ENCODE measurements at places on chromosomes 2 and 18.
A peak's percentile ranks its signal among the peaks of the same experiment; 100 is the strongest.

DNA sequence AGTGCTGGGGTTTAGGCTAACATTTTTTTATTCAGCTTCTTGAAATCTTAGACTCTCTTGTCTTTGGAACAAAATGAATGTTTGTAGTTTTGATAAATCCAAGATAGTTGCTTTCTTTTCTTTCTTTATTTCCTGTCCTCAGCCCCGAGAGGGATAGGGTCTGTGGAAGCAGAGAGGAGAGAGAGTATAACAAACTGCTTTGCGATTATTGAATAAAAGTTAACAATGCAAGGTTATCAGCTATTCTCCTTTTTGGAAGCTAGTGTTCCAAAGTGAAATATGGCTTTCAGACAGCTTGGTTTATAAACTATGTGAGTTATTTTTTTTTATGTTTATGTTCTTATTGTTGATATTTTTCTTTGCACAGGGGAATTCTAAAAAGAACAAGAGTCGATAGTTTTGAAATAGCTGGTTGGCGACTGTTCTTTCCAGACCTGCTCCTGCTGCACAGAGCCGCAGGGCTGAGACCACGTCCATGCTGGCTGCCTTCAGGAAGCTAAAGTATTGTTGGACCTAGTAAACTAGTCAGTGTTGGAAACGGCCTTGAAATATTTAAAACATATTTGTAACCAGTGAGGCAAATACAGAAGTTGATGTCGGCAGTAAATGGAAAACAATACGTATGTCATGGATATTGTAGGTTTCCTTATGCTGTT lies 15.5 kb upstream of the STON1 start:
- DNase-seq = peak; percentile 44

GRCh38 chr18:34956663-34957062 lies 84.5 kb upstream of the MAPRE2 start:
- DNase-seq = peak; percentile 65

DNA sequence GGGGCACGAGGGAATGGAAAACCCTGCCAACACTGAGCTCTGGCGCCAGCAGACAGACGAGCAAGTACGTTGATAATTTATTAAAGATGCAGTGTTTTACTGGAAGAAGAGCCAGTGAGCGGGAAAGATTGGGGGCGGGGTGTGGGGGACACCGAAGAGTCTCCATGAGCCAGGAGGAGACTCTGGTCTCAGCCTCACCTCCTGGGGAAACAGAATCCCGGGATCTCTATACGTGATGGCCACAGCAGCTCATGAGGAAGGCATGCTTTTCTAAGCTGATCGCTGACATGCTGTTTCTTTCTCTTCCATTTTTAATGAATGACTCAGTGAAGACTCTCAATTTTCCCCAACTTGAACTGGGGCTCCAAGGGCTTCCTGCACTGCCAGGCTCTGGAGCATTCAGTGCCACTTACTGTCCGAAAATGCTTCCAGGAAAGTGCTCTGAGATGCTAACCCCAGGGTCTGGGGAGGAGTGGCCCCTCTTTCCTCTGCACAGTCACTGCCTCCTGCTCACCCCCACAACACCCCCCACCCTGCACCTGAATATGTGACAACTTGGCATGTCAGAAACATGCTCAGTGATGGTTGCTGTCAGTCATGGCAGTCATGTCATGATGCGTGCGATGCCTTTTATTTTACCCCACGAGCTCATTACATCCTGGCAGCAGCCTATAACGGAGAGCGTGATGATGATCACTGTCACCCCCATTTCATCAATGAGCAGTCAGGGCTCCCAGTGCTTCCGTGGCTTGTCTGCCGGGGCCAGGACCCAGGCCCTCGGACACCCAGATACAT lies 164.2 kb upstream of the CAPN13 start:
- DNase-seq = no peak

- no peak for DNase-seq
Observed at GRCh38 chr2:60096556-60096955, 456.9 kb downstream of the BCL11A start.

GRCh38 chr2:20593072-20594034 lies 57.5 kb downstream of the HS1BP3 start:
- DNase-seq = peak; percentile 96

- peak; percentile 48 for DNase-seq
Observed at GRCh38 chr18:37019157-37019827, 190.4 kb downstream of the KIAA1328 start.

- DNase-seq = peak; percentile 98
Observed at GRCh38 chr2:144553379-144553778, 33.5 kb upstream of the ZEB2 start.

DNA sequence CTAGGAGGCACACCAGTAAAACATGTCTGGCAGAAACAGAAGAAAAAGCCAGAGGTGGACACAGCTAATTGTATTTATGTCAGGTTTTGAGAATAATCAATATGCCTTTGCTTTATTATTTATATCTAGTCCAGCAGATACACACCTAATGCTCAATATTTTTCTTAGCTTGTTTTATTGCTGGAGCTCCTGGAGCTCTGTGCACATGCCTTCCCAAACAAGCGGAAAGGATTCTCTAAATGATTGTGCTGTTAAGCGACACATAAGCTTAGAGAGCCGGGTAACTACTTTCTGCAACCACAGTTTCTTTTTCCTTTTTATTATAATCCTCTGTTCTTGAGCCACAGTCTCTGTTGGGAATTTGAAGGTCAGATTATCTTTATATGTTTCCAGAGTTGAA lies 177.3 kb upstream of the ST6GAL2 start:
- DNase-seq = no peak

DNA sequence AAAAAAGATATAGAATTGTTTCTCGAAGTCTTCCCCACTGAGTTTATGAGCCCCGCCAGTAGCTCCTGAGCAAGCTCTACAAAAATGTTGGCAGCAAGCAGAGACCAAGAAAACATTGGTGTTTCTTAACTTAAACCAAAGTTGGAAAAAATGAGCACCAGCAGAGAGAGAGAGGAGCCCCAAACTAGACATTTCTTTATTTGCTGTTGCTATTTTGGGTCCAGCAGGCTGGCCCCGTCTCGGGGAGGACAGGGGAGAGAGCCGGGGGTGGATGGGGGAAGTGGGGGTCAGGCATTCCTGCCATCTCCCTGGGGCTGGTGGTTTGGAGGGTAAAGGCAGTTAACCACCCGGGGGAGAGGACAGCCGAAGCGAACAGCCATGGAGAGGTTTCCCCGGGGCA lies 113.0 kb downstream of the DYSF start:
- no peak for DNase-seq

- no peak for DNase-seq
Observed at GRCh38 chr18:23223641-23224040, 88.4 kb downstream of the CABLES1 start.

- peak; percentile 28 for DNase-seq
Observed at GRCh38 chr2:207156451-207157161, 9.1 kb downstream of the KLF7 start.

- peak; percentile 79 for DNase-seq
Observed at GRCh38 chr2:70132244-70133126, 45.2 kb downstream of the PCBP1 start.

DNA sequence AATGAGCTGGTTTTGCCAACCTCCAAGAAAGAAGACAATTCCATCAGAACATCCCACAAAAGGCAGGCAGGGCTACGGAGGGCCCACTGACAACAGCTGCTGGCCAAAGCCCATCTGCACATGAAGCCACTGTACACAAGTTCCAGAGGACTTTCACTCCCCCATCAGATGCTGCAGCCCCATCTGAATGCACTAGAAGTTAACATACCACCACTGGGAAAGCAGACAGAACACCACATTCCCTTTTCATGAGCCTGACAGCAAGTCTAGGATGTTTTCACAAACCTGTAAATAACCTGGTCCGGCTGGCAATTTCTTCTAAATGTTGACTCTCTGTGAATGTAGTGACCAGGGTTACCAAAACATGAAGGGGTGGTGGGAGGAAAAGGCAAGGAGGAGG lies 41.5 kb downstream of the CCBE1 start:
- peak; percentile 52 for DNase-seq

DNA sequence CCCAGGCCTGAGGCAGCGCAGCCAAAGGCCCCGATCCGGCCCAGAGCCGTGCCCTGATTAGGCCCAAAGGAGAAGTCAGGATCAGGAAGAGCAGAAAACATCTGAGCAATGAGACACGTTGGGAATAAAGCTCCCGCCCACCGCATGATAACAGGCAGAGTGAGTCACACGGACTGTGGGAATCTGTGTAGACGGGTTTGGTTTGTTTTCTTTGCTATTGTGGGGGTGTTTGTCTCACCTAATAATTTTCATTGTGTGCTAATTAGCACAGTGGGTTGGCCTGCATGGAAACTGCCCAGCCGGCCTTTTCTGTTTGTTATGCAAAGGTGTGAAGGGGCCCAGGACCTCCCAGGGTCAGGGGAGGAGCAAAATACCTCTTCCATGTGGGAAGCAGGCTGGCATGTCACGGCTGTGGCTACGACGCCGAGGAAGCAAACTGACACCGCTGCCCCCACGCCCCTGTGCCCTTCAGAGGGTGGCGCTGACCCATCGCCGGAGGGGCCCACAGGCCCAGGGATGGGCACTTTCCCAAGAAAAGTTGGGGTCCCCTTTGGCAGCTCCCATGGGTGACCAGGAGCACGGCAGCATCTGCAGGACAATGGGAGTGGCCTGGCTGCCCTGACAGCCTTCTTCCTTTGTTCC lies 68.4 kb upstream of the CTDP1 start:
- DNase-seq = peak; percentile 92

- DNase-seq = no peak
Observed at GRCh38 chr18:56307354-56308170, 330.8 kb downstream of the TXNL1 start.

GRCh38 chr2:215843579-215843978 lies 169.8 kb downstream of the MREG start:
- peak; percentile 91 for DNase-seq

DNA sequence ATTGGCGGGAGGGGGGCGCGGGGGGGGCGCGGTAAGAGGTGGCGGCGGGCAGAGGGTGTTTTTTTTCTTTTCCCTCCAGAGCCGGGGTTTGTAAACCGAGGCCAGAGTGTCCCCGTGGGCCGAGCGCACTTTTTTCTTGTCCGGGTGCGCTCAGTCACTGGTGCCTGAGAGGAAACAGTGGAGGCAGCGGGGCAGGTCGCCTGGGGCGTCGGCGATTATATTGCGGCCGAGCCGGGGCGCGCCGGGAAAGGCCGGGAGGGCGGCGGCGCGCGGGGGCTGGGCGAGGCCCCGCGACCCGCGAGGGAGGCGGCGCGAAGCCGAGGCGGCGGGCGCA lies 275 bp downstream of the HOXD8 start:
- DNase-seq = no peak

DNA sequence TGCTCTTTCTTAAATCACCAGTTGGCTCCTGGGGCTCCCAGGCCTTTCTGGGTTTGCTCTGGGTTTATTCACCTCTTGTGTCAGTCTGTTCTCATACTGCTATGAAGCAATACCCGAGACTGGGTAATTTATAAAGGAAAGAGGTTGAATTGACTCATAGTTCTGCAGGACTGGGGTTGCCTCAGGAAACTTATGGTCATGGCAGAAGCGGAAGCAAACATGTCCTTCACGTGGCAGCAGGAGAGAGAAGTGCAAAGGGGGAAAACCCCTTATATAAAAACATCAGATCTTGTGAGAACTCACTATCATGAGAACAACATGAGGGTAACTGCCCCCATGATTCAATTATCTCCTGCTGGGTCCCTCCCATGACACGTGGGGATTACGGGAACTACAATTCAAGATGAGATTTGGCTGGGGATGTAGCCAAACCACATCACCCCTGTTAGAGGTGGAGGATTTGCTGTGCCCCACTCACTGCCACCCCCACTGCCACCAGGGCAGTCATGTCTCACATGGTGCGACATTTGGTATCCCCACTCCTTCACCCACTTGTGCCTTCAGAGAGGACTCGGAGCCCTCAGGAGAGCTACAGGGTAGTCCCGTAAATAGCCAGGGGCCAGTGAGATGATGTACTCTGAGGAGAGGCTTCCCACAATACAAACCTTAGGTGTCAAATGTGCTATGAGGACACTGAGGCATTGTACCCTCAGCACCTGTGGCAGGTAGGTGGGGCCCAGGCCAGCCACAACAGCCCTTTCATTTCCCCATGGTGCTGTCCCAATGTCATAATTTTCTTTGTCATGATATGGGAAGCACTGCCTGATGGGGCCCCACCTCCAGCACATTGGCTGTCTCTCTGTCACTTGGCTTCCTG lies 35.7 kb downstream of the CDC42EP3 start:
- DNase-seq = peak; percentile 97

DNA sequence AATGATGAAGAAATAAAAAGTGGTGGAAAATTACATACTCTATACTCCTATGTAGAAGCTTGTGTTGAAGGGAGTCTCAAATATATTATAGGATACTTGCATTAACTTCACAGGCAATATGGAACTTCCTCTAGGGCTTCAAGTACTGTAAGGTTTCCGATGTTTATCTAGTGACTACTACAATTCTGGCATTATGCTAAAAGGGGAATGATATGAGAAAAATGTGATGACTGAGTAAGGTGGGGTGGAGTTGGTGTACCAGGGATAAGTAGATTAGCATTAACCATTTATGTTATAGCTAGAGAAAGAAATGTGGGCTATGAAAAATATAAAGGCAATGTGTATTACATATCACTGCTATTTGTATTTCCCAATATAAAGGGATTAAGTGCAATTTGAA lies 229.5 kb downstream of the DCC start:
- no peak for DNase-seq

DNA sequence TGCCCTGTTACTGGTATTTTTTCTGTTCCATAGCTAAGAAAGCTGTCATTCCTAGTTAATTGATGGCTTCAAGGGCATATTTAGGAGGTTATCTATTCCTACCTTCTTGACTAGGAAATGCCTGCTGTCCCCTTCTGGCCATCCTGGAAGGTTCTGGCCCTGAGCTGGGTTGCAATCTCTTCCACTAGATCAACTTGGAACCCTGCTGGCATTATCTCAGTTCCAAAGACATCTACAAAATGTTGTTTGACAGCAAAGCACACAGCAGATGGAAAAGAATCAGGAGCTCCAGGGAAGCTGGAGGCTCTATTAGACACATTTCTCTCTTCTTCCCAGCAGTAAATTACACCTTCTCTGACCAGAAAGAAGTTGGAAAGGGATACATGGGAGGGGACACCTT lies 192.1 kb downstream of the ARHGAP28 start:
- DNase-seq = no peak

GRCh38 chr2:241213041-241213440 lies 24.6 kb downstream of the ANO7 start:
- no peak for DNase-seq

- no peak for DNase-seq
Observed at GRCh38 chr18:40197711-40198110, 1757.3 kb upstream of the PIK3C3 start.

- no peak for DNase-seq
Observed at GRCh38 chr2:98300141-98300874, 45.9 kb upstream of the CNGA3 start.

DNA sequence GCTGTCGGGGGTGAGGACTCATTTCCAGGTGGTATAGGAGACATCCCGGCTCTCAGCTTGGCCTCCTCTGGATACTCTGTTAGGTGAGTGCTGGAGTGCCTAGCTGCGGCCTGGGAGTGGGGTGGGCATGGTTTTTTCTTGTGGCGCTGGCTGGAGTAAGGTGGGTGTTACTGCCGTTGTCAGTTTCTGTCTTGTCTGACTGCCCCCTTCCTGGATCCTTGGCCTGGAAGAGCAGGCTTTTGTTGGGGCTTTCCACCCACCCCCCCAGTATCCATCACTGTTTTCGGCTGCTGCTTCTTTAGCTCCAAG lies 69.2 kb downstream of the DGKD start:
- DNase-seq = no peak
